Liver (tissue), 10 donors: ENCODE measurements at places on chromosomes 3 and 15.

DNA sequence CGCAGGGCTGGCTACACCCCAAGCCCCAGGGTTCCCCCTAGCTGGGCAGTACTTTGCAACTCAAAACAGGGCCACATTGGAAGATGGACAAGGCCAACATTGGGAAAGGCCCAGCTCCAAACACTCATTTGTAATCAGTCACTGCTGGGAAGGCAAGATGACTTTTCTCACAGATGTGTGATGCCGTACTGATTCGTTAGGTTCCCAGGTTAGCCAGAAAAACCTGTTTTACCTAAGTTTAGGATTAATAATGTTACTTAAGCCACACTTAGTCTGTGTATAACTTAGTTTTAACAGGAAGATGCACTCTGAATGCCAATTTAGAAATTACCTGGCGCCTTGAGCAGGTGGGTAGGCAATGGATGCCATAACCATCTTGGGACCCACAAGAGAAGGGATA is 71.0 kb downstream of the ITGB5 start:
- DNase-seq: no peak

GRCh38 chr15:90582553-90582952 is 52.8 kb downstream of the CRTC3 start:
- DNase-seq: no peak

- DNase-seq: no peak
Measured at GRCh38 chr15:94263341-94264273, 32.2 kb downstream of the MCTP2 start.

DNA sequence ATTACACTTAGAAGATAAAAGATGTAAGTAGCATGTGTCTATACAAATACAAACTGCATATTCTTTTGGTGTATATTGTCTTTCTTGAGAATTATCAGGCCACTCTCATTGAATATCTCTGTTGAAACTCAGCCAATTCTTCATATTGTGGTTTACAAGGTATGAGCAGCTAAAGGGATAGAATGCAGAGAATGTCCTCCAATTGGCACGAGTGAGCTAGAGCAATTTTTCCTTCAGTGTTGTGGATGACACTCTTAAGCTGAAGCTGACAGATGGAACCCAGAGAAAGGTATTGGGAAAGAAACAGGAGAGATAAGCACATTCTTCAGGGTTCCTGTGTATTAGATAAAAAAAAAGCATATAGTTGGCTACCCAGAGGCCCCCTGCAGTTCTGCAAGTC is 453.1 kb downstream of the EPHA3 start:
- DNase-seq: no peak

DNA sequence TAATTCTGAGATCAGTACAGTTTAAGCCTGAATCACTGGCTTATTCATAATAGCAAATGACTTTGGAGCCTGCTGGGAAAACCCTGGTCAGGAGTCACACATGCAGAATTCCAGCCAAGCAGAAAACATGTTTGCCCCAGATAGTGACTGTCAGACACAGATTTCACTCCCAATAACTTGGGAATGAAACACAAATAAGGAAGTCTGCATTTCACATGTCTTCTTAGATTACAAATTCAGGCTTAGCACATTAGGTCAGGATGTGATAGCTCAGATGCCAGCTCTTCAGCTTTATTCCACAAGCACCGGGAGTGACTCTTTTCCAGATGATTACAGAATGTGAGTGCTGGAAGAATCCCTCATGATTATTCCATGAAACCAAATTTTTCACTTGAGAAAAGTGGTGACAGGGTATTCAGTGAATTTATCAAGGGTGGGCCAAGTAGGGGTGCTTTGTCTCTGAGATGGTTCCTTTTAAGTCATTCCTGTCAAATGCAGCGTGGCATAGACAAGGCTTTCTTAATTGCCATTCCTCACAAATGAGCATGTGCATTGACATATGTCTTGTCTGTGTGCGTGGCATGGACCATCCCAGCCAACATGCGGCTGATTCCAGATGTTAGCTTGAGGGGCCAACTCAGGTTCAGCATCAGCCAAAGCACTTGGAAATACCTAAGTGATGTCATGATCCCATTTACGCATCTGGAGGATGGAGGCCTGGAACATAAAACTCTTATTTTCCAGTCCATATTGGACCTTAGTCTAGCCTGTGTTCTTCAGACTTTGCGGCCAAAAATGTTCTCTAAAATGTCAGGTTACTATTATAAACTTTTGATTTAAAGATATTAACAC is 191.0 kb downstream of the EPHB1 start:
- no peak for DNase-seq

- no peak for DNase-seq
Measured at GRCh38 chr3:150142936-150143335, 172.2 kb upstream of the PFN2 start.

DNA sequence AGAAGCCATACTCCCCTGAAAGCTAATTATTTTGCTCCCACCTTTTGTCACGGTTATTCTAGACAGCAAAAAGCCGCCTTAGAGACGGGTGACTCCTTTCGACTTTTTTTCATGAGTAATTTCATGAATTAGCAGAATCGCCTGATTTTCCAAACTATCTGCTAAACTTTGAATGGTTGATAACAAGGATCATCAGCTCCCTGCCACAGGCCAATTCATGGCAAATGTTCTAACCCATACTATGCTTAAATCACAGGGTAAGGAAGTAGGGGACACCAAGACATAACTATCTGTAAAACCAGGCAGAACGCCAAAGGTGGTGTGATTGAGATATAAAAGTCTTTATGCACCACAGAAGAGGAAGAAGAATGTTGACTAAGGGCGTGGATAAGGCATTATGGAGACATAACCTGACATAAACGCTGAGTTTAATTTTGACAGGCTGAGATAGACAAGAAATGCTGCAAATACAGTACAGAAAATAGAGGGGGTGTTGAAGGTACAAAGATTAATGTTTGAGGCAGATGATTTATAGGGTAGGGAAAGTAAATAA is 891 bp upstream of the DMXL2 start:
- DNase-seq: no peak

GRCh38 chr3:185722881-185723280 is 102.0 kb downstream of the IGF2BP2 start:
- no peak for DNase-seq

- DNase-seq: no peak
Measured at GRCh38 chr3:30162579-30162978, 443.8 kb upstream of the TGFBR2 start.

GRCh38 chr3:174315225-174315624 is 543.9 kb upstream of the NAALADL2 start:
- no peak for DNase-seq

- peak; percentile 69 for DNase-seq
Measured at GRCh38 chr3:58173669-58174398, 36.9 kb downstream of the DNASE1L3 start.

GRCh38 chr3:187935623-187936156 is 190.4 kb upstream of the BCL6 start:
- DNase-seq: no peak

DNA sequence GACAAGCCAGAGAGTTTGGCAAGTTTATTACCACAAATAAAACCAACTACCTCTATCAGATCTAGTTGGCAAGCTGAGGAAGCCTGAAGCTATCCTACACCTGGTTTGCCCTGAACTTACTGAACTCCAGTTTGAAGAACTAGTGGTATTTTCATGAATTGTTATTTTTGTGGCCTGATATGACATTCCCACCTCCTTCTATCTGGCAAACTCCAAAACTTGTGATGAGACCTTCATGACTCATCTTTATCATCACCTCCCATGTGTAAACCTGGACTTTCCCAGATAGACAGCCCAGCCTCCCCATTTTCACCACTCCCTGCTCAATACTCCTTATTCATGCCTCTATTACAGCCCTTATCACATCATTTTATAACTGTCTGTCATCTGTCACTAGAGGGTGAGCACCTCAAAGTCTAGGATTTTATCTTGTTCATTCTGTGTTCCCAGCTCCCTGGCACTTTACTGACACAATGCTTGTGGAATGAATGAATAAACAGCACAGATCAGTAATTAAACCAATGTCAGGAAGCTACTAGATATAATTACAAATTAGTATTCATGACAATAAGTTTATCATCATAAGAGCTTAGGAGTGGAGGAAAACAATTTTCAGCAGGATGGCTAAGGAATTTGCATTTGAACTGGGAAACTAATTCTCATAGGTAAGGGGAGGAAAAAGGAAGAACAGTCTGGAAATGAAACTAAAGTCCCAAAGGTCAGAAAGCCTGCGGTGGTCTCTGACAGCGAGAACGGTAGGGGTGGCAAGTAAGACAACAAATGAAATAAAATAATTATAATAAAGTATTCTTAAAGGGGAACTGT is 13.2 kb upstream of the TRANK1 start:
- no peak for DNase-seq

DNA sequence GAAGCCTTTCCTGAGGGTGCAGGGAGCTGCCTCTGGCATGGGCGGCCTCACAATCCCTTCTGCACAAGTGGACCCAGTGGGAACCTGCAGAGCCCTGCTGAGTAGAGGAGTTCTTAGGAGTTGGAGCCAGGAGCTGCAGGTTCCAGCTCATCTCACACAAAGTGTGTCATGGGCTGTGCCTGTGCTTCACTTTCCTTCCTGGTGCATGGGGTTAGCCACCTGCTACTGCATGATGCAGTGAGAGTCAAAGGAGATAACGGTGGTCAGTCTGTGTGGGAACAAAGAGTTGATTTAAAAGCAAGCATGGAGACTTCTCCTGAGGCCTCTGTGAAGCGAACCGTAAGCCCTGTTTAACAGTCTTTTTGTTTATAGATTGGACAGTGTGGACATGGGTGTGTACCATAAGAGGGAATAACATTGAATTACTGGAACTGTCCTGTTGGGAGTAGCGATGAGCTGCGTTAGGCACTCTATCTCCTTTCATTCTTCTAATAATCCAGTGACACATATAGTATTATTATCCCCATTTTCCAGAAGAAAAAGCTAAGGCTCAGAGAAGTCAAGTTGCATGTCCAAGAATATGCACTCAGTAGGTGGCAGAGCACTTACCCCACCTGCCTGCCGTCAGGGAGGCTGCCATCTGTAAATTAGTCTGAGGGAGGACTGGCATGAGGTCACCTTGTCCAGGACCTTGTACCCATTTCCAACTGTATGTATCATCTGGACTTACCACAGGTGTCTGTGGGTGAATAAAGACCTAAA is 68.7 kb upstream of the PRR23C start:
- DNase-seq: peak; percentile 17

DNA sequence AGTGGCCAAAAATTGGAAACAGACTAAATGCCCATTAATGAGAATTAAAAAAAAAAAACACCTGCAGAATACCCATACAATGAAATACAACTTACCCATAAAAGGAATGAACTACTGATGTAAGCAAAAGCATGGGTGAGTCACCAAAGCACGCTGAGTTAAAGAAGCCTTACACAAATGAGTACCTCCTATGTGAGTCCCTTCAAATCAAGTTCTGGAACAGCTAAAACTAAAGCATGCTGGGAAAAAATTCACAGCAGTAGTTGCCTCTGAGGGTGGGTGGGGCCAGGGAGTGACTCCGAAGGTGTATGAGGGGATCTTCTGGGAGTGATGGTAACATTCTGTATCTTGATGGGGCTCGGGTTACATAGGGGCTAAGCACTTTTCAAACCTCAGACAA is 11.4 kb downstream of the MYO5C start:
- peak; percentile 10 for DNase-seq

DNA sequence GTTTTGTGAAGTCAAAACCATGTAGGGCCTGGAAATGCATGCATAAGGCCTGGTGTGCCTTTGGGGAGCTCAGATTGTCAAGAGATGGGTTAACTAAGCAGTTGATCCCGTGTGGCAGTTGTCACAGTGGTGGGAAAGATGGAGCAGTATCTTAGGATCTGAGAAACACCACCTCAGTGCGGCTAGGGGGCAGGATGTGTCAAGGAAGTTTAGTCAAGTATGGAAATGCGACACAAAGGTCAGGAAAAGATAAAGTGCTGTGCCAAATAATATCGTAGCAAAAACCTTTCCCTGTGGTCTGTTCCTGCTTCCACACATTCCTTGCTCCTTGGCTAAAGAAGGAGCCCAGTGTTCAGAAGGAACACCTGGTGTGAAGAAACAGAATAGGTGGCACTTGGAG is 396.4 kb downstream of the EDEM1 start:
- DNase-seq: no peak

DNA sequence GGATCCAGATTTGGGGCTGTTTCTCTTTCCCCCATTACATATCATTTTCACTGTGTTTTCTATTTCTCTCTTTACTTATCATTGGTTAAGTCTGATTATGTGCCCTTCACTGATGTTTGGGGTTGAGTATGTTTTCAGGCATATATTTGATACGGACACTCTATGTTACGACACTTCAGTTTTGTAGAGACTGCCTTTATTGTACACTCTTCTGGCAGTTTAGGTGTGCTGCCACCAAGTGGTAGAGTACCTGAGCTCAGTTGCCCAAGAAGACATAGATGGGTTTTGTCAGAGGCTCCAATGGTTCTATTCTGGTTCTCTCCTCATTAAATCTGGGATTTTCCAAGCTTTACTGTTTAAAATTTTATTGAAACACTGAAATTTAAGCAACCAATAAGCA is 255.0 kb upstream of the ROPN1 start:
- no peak for DNase-seq

- DNase-seq: no peak
Measured at GRCh38 chr3:105598042-105598796, 231.5 kb downstream of the ALCAM start.

DNA sequence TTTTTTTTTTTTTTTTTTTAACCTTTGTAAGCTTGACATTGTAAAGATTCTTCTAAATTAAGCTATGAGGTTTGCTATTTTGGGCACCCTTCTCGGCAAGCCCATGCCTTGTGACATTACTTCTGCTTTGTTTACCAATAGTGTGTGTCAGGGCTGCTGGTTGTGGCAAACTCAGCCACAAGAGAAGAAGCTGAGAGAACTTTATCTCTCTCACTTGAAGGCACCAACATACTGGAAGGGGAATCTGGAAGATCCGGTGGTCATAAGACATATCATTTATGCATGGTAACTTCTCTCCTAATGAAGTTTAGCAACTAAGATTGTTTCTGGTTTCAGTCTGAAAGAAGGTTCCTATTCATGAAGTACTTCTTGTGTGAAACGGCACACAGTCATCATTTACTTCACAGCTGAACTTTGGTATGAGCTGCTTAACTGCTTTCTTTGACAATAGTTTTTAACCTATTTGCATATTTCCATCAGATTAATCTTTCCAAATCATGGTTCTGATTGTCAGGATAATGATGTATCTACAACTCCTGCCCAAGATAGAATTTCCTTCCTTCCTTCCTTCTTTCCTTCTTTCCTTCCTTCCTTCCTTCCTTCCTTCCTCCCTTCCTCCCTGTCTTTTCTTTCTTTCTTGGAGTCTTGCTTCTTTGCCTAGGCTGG is 189.3 kb downstream of the NFKBIZ start:
- no peak for DNase-seq

DNA sequence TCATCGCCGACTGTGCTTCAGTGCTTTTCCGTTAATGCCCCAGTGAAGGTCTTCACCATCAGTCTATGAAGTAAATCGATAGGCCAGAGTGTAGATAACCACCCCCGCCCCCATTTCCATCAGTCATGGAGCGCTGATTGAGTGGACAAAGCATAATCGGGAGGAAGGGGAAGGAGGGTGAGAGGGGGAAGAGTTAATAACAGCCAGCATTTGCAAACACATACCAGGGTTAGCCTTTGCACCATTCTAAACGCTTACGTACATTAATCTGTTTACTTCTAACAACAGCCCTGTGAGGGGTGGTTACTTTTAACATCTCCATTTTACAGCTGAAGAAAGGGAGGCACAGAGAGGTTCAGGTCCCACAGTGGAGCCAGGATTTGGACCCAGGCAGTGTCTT is 26.8 kb downstream of the EDEM1 start:
- DNase-seq: no peak
